ENCODE measurements at places on chromosomes 1 and 21. TPM values are rescaled to one million over a fixed set of nuclear protein-coding genes. Genes with fewer than 3 reads are reported as not detected.
A peak's percentile ranks its signal among the peaks of the same experiment; 100 is the strongest.

DNA sequence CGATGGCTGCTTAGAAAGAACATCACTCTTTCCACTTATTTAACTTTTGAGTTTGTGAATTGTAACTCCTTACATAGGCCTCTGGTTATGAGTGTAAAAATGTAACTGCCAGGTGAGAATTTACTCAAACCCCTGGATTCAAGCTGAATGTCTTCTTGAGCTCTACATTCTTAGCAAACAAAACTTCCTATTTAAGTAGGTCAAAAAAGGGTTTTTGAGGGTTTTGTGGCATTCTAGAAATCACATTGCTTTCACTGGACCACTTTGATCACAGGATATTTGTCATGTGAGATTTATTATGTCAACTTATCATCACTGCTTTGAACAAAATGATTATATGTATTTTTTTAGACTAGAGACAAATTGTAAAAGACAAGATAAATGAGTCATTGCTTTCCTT is 5.7 kb downstream of the IL23R start:
- no peak for DNase-seq

- DNase-seq: peak; percentile 31
Measured at GRCh38 chr1:95384567-95384966, 150.6 kb downstream of the RWDD3 start.

GRCh38 chr1:8111560-8111959 is 85.5 kb upstream of the ERRFI1 start:
- DNase-seq: no peak

GRCh38 chr1:195251900-195252299 is 1356.3 kb downstream of the KCNT2 start:
- no peak for DNase-seq

DNA sequence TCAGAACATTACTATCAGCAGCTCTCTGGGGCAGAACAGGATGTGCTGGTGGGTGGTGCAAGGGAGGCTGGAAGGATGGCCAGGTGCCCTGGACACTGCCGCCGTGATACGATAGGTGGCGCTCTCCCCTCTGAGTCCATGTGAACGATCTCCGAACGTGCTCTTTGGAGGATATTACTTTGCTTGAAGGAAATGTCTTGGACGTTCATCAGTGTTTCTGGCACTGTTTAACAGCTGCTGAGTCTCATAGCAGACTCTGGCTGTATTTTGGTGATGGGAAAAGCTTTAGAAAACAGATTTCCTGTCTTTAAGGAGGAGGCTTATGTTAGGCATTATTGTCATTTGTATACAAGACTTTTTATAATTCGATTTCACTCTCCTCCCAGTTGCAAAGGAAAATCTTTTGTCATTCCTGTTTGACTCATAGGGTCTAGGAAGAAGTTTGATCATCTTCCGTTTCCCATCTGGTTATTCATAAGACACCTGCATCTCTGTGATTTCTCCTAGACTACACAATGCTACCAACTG is 386.2 kb upstream of the ADGRL2 start:
- peak; percentile 66 for DNase-seq

DNA sequence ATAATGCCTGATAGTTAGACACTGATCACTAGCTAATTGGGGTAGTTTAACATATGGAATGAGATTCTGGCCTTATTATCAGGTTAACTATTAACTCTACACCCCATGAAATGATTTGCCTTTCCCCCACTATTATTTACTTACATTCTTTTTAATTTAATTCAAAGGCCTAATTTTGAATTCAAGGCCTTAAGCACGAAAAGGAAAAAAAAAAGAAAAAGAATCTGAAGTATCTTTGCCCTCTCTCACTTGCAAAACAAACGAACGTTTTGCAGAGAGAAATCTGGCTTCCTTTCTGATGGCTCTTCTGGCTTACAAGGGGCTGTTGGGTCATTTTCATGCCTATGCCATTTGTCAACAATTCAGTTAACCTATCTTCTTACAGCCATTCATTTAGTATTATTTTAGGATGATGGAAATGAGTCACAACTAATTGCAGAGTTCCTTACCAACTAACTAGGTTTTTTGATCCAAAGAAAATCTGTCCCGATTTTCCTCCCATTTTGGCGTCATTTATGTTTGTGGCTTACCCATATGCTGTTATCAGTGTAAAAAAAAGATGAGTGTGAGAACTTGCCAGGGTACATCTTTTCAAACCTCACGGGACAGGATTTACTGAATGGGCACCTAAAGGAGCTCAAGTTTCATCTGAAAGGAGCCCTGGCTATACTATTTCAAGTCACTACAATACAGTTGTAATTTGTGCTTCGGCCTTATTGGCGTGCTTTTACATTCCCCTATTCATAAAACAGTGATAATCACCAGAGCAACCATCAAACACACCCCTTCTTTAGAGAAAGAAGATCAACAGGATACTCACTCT is 1.9 kb upstream of the ERRFI1 start:
- DNase-seq: peak; percentile 58

DNA sequence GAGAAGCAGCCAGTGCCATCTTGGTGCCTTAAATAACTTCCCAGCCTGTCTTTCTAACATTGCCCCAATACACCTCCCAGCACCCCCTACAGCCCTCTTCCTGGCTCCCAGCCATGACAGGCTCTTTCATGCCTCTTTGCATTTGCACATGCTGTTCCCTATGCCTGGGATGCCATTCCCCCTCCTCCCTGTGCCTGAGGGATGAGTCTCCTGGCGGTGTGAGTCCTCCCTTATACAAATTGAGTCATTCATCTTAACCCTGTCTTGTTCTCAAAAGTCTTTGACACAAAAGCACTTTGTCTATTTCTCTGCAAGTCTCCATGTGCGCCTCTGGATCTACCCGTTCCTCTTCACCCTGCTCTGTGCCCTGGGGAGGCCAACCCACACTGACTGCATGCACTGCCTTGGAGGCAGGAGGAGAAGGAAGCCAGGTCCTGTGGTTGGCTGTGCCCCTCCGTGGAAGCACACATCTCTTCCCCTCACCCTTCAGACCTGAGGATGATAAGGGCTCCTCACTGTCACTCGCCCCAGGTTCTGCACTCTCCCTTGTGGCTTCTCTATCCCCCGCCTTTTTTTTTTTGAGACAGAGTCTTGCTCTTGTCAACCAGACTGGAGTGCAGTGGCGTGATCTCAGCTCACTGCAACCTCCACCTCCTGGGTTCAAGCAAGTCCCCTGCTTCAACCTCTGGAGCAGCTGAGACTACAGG is 25.1 kb downstream of the CDCP2 start:
- no peak for DNase-seq

DNA sequence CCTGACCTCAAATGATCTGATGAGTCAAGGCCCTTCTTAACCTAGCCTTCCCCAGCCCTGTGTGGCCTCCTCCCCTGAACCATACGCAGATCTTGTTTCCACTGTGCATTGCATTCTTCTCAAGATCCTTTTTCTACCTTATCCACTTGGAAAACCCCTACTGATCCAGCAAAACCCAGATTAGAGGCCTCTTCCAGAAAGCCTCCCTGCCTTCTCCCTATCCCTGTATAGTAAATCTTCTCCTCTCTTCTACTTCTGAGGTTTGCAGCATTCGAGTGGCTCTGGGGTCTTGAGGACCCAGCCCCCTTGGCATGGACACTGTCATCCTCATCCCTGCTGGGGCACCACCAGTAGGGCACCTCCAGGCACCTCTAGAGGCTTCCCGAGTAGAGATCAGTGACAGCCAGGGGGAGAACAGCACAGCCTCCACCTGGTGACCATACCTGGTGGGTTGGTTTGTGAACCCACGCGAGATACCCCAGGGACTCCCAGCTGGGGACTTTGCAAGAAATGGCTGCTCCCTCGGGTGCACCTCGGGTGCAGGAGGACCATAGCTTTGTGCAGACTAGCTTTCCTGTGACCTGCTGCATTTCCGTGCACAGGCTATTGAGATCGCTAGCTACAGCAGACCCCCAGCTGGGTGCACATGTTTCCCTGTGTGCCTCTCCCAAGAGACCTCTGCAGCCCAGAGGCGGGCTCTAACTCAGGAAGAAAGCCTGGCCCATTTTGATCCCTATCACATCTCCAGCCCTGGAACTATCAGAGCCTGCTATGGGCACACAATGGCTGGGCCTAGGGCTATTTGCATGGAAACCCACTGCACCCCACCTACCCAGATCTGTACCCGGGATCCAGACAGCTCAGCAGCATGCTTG is 34.2 kb downstream of the MATN1 start:
- no peak for DNase-seq

GRCh38 chr1:190663962-190664361 is 186.3 kb upstream of the BRINP3 start:
- DNase-seq: no peak

GRCh38 chr21:25855576-25855975 is 120.8 kb downstream of the GABPA start:
- no peak for DNase-seq

DNA sequence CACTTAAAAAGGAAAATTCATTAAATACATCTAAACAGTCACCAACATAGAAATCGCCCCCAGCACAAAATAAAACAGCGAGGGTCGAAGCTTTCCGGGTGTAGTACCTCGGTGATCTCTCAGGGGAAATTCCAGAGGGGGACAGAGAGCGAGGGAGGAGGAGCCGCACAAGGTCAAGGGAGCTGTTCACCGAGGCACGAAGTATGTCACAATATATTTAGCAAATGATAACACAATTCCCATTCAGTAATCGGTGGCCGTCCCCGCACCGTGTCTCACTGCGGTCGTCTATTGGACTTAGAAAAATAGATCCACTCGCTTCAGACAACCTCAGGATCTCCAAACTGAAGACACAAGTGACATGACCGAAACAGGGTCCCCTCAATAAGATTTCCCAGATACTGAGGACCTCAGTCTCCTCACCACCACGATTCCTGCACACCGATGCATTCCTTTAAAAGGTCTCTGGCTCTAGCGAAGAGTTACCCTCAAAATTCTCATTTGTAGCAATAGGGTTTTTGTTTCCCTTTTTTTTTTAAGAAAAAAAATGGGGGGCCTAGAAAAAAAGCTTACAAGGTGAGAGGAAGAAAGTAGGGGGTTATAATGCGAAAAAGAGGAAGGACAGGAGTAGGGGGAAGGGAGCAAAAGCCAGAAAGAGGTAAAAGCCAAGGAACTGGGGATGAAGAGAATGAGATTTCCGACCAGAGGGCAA is 1.1 kb downstream of the LPGAT1 start:
- DNase-seq: peak; percentile 15

GRCh38 chr1:157269656-157270375 is 131.6 kb upstream of the ETV3 start:
- no peak for DNase-seq

The LCE3D gene
- not detected for total RNA-seq

The TMEM59 gene
- 198 TPM for total RNA-seq

The ATXN7L2 gene
- 0.65 TPM for total RNA-seq

The C1orf52 gene
- total RNA-seq: 17.5 TPM
